H54 (cell line): ENCODE measurements at places on chromosomes 5 and 9.
A peak's percentile ranks its signal among the peaks of the same experiment; 100 is the strongest.

DNA sequence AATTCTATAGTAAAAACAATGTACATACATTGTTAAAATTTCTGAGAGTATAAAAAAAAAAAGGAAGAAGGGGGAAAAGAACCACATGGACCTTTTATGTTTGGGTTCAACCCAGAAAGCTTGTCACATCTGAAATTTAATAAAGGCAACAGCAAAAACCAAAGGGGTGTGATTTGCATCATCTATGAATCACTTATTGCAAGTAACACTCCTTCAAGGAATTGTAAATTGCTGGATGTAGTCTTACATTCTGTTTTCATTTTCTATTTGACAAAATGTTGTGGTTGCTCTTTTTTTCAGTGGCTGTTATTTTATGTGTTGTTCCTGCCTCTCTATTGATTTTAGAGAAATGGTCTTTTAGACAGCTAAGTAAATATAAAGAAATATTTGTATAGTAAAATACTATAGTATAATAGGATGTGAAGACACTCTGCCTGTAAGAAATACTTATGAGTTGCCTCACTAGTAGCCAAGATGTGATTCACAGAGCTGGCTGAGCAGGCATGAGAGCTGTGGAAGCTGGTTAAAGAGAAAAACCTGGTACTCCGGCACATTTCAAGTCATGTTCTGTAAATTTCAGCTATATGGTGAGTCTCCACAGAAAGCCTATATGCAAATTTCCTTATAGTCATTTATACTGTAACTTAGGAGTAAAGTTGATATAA is 131.1 kb upstream of the CNTLN start:
- DNase-seq = no peak

- DNase-seq = peak; percentile 60
These were observed at the start of gene ZDHHC21 for GRCh38 chr9:14693251-14693861. TSS of gene ZDHHC21 (minus strand) at chr9:14693432. CDS start at chr9:14674340, 19,092 bp downstream.

- no peak for DNase-seq
These were observed 46.3 kb downstream of the ACO1 start for GRCh38 chr9:32430720-32431119.

GRCh38 chr9:37471942-37472684 is 6.9 kb upstream of the ZBTB5 start:
- DNase-seq = peak; percentile 33

GRCh38 chr9:89864731-89865130 is 259.9 kb downstream of the GADD45G start:
- DNase-seq = no peak

- no peak for DNase-seq
These were observed 74.5 kb downstream of the CDKN2A start for GRCh38 chr9:21919377-21920362.

DNA sequence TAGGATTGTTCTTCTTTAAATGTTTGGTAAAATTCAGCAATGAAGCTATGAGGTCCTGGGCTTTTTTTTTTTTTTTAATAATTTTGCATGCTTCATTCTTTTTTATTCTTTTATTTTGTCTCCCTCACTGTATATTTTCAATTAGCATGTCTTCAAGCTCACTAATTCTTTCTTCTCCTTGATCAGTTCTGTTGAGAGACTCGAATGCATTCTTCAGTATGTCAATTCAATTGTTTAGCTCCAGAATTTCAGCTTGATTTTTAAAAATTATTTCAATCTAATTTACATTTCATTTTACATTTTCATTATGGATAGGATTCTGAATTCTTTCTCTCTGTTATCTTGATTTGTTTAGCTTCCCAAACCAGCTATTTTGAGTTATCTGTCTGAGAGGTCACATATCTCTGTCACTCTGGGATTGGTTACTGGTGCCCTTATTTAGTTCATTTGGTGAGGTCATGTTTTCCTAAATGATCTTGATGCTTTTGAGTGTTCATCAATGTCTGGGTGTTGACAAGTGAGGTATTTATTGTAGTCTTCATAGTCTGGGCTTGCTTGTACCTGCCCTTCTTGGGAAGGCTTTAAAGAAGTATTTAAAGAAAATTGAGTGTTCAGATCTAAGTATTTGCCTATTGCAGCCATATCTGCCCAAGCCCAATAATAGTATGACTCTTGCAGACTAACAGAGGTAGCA is 9.1 kb downstream of the LURAP1L start:
- DNase-seq = no peak

DNA sequence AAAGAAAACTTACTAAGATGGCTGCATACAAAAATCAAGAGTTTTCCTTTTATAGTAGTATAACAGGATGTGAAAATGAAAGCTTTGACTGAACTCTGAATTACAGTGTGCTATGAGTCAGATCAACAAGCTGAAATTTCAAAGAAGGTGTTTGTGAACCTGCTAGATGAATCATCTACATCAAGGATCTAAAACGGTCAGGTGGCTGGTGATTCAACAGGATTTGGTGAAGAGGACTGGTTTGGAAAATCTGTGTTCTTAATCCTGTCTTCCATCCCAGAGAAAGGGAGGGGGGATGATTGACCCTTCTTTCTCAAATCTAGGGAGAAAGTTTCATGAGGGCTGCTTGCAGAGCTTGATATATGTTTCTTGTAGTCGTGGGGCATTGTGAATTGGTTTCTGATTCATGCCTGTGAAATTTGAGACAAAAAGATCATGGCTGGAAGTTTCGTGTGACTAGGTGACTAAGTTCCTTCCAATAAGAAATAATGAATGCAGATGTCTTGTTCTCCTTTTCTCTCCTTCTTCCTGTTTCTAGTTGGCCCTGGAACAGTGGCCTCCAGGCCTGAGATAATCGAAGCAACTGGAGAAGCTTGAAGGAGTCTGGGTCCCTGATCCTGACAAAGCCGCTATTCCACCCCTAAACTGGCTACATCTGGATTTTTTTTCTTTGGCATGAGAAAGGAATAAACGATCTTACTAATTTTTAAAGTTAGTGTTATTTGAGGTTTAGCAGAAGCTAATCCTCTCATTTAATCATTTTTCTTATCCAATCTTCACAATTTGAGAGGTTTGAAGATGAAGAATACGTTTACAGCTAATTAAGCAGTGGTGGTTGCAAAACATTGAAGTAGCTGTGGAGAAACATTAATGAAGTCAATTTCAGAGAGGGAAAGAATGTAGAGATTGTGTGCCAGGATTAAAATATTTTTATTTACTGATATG is 67.2 kb downstream of the MRPS30 start:
- DNase-seq = peak; percentile 56

DNA sequence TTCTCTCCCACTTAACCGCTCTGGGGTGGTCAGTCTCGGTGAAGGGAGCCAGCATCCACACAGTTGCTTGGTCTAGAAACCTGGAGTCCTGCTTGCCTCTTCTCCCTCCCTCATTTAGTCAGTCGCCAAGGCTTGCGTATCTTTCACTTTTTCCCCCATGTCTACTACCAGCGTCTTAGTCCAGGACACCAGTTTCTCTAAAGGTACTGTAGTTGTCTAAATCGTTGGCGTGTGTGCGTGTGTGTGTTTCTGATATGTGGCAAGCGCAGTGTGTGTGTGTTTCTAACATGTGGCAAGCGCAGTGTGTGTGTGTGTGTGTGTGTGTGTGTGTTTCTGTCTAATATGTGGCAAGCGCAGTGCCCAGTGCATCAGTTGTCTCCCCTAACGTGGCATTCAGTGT is 641 bp downstream of the ATP6V1G1 start:
- DNase-seq = no peak

DNA sequence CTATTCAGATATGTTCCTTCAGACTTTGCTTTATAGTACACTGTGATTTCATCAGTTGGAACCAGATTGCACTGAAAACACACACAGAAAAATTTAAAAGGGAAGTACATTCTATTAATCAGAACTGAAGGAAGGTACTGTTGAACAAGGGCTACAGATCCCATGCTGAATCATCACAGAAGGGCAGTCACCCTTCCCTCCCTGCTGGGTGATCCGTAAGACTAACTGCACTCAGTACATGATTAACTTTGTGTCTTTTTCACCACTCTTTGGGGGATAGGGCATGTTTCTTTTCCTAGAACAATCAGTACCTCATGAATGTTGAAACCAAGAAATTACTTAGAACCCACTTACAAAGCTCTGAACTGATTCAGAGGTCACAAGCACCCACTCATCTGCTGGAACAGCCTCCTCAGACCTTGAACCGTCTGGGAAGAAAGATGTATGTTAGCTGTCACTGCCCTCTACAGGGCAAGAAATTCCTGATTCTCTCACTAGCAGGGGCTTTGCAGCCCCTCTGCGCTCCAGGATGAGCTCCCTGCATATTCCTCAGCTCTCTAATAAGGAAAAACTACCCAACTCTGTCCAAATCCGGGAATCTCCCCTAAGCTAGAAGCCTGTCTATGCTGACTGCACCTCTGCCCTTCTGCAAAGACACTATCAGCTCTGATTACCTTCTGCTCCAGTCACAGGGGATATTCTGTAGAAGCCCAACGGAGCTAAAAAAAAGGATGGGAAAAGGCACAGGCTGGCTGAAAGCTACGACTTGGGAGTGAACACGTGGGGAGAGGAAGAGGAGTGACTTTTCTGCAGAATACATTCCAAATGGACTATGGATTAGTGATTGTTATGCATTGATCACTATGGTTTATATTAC is 51.0 kb downstream of the IARS1 start:
- DNase-seq = peak; percentile 59

- no peak for DNase-seq
These were observed 1.7 kb upstream of the CNTRL start for GRCh38 chr9:121073038-121073437.

GRCh38 chr5:68505917-68506860 is 290.6 kb downstream of the PIK3R1 start:
- DNase-seq = no peak

- no peak for DNase-seq
These were observed 34.2 kb downstream of the EXD3 start for GRCh38 chr9:137388589-137389427.

- no peak for DNase-seq
These were observed 491.0 kb upstream of the CLINT1 start for GRCh38 chr5:158349987-158350386.

DNA sequence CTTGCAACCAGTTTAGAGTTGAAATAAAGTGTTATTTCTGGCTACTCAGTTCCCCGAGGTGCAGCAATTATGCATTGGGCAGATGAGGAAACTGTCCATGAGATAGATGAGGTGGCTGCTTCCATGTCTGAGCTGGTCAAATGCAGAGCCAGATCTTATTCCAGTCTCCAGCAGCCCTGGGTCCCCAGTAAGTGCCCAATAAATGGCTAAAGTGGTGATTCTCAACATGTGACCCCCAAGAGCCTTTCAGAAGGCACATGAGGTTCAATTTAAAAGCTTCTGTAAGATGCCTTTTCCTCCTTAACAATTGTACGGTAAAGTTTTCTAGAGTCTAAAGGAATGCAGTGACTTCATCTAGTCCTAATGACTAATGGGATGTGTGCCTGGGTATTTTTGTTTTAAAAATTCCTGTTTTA is 17.5 kb downstream of the ATOX1 start:
- DNase-seq = no peak

- no peak for DNase-seq
These were observed 210.6 kb upstream of the ADAMTSL1 start for GRCh38 chr9:18263377-18263776.

DNA sequence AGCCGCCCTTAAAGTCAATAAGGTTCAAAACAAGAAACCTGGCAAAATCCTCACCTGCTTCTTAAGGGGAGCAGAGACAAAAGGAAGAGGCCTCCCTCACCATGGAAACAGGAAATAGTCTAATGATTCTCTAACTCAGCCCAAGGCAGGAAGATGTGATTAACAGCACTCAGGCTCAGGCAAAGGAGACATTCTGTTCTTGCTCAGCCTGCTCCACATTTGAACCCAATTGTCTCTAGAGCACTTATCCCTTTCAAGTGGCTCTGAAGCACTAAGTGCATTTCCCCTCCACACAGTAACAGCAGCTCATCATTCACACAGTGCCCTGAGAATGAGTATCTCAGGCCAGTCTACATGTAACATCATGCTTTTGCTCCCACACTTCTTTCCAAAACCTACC is 72.3 kb downstream of the NIPSNAP3B start:
- DNase-seq = no peak

GRCh38 chr5:177131019-177131320 is 2.6 kb upstream of the NSD1 start:
- no peak for DNase-seq

DNA sequence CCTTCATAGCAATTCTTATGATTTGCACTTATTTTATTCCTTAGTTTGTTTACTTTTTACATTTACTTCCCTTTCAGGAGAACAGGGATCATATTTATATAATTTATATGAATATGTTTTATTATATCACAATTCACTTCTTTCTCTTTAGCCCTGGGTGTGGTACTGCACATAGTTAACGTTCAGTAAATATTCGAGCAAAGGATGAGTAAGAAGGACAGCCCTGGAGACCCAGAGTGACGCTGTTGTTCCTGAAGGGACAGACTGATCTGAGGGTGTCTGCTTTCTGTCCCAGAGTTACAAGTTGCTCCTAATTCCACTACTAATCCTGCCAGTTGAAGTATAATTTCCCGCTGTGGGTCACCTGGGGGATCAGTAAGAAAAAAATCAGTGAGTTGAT is 366.1 kb downstream of the DMRT2 start:
- DNase-seq = no peak

DNA sequence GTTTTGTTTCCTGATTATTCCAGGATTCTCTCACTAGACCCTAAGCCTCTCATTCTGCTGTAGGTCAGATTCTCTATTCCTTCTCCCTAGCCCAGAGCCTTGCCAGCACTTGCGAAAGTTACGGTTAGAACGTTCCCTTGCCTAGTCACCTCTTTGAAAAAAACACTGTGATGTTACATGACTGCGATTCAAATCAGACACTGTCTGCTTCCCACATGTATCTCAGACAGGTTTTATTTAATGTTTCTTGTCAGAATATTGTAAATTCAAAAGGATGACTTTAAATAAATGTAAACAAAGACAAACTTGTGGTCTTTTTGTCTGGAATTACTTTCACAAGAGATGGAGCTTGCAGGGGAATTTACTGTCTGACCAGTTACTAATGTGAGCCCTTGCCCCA is 116.5 kb upstream of the OTULINL start:
- DNase-seq = no peak

GRCh38 chr9:3835393-3835792 is 309.6 kb upstream of the RFX3 start:
- no peak for DNase-seq

DNA sequence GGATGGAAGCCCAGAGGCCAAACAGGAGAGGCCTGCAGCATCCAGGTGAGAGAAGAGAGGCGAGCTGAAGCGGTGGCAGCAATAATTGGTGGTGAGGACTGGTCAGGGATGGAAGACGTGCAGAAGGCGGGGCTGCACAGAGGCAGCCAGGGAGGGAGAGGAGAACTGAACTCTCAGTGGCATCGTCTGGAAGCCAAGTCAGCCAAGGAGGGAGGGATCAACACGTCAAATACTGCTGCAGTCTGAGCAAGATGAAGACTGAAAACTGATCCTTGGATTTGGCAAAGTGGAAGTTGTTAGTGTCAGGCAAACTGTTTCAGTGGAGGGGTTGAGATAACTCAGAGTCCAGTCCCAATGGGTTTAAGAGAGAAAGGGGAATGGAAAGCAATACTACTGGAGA is 145.4 kb downstream of the CDK5RAP2 start:
- DNase-seq = no peak

- no peak for DNase-seq
These were observed 132.3 kb downstream of the UNC13B start for GRCh38 chr9:35294066-35294465.

- no peak for DNase-seq
These were observed 23.5 kb upstream of the IFNE start for GRCh38 chr9:21505425-21506179.
